Hypothalamus (tissue), 51 donors: ENCODE measurements at places on chromosomes 11 and 22.

- no peak for DNase-seq
These were observed 523 bp upstream of the ARHGAP42 start for GRCh38 chr11:100686476-100687053.

- no peak for DNase-seq
These were observed 157.2 kb downstream of the ATG16L2 start for GRCh38 chr11:72971192-72971967.

- DNase-seq, result no peak
These were observed 23.9 kb downstream of the OR10A6 start for GRCh38 chr11:7907121-7907520.

DNA sequence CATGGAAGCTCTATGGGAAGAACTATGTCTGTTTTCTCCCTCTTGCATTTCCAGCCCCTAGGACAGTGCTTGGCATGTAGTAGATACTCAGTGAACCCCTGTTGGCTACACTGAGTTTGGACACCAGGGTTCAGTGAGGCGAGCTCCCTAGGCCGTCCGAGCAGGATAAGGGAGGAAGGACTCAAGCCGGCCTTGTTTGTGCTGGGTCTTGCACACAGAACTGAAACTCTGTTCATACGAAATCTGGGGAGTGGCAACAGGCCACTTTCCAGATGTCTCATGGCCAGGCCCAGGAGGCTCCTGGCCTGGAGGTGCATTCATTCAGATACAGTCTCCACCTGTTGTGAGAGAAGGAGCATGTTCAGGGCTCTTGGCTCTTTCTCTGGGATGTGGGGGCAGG, 23.6 kb upstream of the LMO1 start:
- DNase-seq, result no peak

GRCh38 chr22:19846620-19847344, 7.9 kb downstream of the GNB1L start:
- DNase-seq, result no peak

DNA sequence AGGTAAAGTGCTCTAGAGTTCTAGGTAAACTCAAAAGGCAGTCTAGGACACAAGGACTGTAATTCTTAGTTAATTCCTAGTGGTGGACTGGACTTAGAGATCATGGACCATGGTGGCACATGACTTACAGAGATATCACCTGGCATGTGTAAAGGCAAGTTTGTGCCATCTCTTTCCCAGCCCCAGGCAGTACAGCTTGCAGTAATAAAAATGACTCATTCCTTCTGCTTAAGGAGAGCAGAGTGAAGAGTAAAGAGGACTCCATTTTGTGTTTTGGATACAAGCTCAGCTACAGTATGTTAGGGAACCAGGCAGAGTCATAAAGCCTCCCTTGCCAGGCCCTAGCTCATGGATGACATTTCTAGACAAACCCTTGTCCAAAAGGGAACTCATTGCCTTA, 629.9 kb downstream of the JRKL start:
- DNase-seq, result no peak

DNA sequence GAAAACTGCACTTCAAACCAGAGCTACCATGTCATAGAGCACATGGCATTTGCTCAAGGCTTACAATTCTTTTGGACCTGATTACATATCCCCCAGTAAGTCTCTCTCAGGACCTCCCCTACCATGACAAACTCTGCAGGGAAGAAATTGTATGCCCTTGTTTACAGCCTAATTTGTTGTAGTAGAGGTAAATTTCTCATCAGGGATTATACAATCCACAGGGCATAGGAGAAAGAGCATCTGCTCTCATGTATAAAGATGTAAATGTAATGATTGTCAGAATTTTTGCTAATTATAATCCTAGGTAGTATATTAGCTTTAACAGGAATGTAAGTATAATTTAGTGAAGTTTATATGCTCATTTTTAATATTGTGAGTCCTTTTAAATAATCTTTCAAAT, at the start of gene OR8B3:
Gene OR8B3 (minus strand): TSS at position 101 of the 400 bp plus-strand sequence. CDS start 1,673 bp downstream, outside the sequence.
- DNase-seq, result no peak

GRCh38 chr11:65651589-65652510, 10.9 kb downstream of the RELA start:
- DNase-seq, result no peak

- DNase-seq, result no peak
These were observed 200.8 kb downstream of the LUZP2 start for GRCh38 chr11:24697522-24698111.

DNA sequence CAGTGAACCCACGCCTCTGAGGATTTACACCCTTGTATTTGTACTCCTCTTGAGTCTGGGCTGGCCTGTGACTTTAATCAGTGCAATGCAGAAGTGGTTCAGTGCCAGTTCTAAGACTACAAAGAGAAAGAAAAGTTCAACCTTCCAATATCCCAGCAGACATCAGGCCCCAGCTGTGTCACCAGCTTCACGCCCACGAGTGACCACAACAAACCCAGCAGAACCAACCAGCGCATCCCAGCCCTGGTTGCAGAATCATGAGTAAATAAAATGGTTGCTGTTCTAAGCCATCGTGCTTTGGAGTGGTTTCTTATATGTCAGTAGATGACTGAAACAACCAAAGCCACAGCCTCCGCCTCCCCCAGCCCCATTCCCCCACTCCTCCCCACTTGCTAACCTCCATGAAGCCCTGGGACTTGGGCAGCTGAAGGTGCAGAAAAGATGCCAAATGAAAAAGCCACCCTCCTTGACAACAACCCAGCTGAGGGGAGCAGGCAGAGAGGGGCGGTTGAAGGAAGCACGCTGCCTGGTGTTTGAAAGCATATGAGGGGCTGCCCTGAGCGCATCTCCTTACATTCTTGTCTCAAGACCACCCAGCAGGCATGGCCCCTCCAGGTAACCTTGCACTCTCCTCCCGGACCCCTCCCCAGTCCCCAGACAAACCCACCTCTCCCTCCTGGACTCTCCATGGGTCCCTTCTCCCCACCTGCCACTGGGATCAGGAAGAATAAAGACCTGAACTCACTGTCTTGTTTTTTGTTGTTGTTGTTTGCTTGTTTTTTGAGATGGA, 20.9 kb downstream of the TSKU start:
- no peak for DNase-seq

DNA sequence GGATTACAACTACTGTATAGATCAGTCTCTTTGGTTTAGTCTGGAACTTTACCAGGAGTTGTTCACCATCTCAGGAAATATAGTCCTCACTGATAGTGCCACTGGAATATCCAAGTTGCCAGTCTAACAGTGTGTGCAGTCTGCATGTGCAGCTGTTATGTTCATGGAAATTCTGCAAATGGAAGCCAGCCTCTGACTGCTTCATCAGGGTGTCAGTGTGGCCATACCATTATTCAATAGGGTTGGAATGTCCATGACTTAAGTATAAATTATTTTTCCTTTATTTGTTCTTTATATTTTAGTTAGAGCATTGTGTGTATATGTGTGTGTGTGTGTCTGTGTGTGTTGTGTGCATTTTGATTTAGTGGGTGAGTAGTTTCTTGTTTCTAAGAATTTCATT, 51.8 kb downstream of the C11orf96 start:
- DNase-seq, result no peak

- no peak for DNase-seq
These were observed 702 bp upstream of the KCNJ4 start for GRCh38 chr22:38455530-38456271.

GRCh38 chr11:12173111-12173510, 62.7 kb downstream of the MICAL2 start:
- DNase-seq, result no peak

- DNase-seq, result no peak
These were observed 77.4 kb downstream of the NAV2 start for GRCh38 chr11:19789835-19790710.

DNA sequence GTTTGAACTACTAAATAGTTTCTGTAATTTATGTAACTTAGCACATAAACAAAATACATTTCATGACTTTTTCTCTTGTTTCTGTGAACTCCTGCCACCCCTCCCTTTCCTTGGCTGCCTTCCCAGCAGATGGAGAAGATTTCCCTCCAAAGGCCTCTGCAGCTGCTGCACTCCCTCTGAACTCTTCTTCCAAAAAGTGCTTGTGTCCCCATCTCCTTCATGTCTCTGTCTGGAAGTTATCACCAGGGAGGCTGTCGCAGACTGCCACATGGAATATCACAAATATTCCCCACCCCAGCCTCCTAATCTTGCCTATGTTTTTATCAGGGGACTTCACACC, 1068.3 kb downstream of the OPCML start:
- no peak for DNase-seq

- DNase-seq, result no peak
These were observed 540.4 kb downstream of the BUD13 start for GRCh38 chr11:116232364-116232828.

- peak; percentile 50 for DNase-seq
These were observed 453.5 kb downstream of the OPCML start for GRCh38 chr11:133078591-133079404.

- no peak for DNase-seq
These were observed 1.8 kb downstream of the MTMR2 start for GRCh38 chr11:95922099-95922498.

- peak; percentile 17 for DNase-seq
These were observed 157.8 kb upstream of the GRK3 start for GRCh38 chr22:25406510-25407210.

DNA sequence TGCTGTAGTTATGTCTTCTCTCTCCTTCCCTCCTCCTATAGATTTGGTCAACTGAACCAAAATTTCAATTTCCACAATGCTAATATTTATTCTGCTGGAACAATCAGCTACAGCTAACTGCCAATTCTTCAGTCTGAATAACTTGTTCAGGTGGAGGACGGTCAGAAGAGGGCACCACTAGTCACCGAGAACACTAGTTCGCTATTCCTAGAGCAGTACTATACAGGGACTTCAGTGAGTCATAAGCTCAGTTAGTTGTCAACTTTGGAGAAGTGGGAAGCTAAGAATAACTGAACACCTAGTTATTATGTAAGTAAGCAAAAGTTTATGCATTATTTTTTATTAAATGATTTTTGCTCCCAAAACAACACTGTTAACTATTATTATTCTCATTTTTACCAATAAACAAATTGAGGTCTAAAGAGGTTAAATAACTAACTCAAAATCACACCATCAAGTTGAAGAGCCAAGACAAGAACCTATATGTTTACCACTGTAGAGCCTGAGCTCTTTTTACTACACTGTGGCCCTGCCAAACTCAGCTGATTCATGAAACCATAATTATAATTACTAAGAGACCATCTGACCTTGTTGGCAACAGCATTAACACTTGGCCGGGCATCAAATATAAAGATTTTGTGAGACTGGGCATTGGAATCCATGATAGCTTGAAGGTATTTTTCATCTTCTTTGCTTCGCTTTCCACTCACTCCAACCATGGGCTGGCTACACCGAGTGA, 59.0 kb downstream of the CEP57 start:
- DNase-seq, result peak; percentile 55

- DNase-seq, result no peak
These were observed 80.0 kb upstream of the EIF3D start for GRCh38 chr22:36608987-36609386.

DNA sequence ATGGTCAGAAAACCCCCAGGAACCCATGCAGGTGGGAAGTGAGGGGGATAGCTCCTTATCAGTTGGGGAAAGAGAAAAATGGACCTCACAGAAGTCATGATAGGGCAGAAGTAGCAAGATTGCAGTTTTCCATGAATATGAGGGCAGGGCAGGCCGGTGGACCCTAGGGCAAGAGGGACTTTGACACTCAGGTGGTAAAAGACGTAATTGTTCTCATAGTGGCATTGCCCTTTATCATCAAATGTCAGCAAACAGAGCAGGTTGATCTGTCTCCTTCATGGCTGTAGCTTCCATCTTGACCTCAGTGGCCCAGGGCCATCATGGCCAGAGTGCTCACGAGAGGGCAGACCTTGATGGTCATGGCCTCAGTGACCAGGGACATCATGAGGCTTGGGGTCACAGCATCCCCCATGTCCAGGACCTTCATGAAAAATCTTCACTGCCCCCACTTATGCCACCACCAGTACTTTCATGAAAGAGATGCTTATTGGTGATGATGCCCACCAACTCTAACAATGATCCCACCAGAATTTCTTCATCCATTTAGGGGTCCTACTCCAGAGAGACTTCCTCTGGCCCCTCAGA, 127.1 kb downstream of the SNX19 start:
- no peak for DNase-seq

DNA sequence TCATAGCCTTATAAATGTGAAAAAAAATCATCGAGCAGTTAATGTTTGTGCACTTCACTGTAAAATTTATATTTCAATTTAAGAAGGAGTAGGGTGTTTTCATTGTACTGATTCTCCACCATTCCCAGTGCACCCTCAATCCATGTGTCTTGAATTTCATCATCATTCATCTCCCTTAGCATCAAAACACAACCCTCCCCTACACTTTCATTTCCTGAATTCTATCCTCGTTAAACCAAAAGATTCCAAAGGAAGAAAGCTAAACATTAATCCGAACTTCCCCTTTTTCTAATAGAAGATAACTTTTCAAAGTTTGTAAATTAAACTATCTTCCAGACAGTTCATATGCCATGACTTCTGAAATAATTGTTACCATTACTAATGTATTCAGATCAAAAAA, 34.1 kb upstream of the OR8B8 start:
- no peak for DNase-seq

DNA sequence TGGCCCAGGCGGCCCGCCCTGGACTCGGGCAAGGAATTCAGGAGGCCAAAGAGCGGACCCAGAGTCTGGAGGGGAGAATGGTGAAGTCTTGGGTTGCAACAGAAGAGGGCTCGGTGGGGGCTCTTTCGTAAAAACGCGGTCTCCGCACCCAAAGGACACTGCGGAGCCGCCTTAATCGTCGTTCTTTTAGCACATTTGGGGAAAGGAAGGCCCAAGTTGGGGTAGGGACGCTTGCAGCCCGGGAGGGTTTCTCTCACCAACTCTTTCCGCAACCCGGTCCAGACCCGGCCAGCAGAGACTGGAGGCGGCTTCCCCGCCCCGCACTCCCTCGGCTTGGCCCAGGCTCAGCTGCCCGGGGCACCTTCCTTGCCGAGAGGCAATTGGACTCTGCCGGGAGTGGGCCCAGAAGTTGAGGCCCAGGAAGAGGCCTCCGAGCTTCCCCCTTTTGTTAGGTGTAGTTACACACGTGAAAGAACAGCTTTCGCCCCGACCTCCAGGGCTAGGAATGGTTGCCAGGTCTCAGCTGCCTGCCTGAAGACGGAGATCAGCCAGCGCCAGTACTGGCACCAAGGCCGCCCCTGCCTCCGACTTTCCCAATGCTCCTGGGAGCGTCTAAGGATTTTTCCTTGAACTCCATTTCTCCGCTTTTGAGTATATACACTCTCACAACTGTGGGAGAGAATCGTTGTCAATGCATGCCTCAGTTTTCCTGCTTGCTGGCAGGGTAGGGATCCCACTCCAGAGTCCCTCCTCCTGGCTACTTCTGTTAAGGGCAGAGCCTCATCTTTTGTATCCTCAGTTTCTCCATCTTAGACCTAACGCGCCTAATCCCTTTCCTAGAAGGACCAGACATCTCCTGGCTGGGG, 3.7 kb downstream of the ALX4 start:
- DNase-seq, result no peak

- no peak for DNase-seq
These were observed 2.1 kb upstream of the APOA5 start for GRCh38 chr11:116793772-116794097.
